Activated T-cell treated with anti-CD3 and anti-CD28 coated beads for 1 hour (primary cell): ENCODE measurements at places on chromosomes 4 and X.

- DNase-seq: no peak
These were observed 638.9 kb upstream of the AGA start for GRCh38 chr4:178081176-178081575.

DNA sequence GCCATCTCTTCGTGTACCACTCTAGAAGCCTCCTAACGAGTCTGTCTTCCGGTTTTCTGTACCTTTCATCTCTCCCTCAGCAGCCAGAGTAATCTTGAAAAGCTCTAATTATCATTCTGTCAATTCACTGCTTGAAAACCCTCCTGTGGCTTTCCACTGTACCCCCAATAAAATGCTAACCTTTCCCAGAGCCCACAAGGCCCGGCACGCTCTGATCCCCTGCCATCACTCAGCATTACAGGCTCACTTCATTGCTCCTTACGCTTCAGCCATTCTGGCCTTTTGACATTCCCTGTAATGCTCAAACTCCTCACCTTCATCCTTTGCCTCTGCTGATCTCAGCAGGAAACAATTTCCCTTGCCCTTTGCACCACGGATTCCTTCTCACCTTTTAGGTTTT lies 112.9 kb downstream of the ARHGAP10 start:
- DNase-seq: no peak

GRCh38 chr4:83947830-83948193 lies 411.9 kb downstream of the GPAT3 start:
- DNase-seq: no peak

- no peak for DNase-seq
These were observed 24.7 kb downstream of the RBMX2 start for GRCh38 chrX:130426531-130426930.

DNA sequence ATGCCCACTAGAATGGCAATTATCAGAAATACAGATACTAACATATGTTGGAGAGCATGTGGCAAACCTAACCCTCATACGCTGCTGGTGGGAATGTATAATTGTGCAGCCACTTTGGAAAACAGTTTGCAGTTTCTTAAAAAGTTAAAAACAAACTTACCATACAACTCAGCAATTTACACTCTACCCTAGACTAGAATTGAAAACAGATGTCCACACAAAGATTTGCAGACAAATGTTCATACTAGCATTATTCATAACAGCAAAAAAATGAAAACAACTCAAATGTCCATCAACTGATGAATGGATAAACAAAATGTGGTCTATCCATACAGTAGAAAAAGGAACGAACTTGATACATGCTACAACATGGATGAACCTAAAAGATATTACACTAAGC lies 64.4 kb downstream of the SLC9A7 start:
- no peak for DNase-seq

- DNase-seq: no peak
These were observed 57.7 kb downstream of the ARHGAP10 start for GRCh38 chr4:147789596-147789995.

GRCh38 chr4:5361968-5362367 lies 310.7 kb downstream of the STK32B start:
- DNase-seq: no peak

DNA sequence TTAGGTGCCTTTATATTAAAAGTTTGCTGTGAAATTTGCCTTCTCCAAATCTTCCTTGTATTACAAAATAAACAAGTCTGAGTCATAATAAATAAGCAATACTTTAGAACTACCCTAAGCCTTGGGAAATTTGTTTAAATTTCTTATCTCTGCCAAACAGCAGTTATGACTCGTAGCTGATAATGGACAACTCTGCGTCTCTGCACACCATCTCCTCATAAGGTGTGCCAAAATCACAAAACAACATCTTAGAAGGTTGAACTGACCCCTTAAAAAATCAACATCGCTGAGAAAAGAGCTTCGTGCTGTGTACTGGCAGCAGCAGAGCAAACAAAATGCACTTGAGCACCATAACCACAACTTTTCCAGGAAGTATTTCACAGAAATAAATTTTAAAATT lies 22.0 kb downstream of the OR13H1 start:
- no peak for DNase-seq

DNA sequence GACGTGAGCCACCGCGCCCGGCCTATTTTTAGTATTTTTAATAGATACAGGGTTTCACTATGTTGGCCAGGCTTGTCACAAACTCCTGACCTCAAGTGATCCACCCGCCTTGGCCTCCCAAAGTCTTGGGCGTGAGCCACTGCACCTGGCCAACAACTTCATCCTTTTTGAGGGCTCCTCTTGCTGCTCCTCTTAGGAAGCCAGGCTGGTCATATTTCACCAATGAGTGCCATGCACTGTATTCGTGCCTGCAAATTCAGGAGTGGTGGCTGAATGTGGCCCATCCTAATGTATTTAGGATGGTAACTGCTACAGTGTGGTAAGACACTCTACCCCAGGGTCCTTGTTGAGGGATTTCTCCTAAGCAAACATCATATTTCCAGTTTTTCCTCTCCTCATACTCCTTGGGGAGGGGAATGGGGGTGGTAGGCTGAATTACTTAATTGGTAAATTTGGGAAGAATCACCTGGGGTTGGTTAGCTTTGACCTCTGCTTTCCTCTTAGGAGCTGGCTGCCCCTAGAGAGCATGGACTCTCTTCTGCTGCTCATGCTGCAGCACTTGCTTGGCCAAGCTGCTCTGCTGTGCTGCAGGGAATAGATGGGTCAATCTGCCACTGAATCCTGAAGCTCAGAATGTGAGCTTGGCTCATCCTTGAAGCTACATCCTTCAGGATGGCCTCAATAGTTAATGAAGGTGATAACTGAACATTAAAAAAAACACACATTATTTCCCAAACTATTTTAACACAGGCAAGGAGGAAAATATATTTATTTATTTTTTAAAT lies 167.4 kb downstream of the HS3ST1 start:
- no peak for DNase-seq

GRCh38 chr4:138062929-138063328 lies 179.2 kb downstream of the SLC7A11 start:
- no peak for DNase-seq

DNA sequence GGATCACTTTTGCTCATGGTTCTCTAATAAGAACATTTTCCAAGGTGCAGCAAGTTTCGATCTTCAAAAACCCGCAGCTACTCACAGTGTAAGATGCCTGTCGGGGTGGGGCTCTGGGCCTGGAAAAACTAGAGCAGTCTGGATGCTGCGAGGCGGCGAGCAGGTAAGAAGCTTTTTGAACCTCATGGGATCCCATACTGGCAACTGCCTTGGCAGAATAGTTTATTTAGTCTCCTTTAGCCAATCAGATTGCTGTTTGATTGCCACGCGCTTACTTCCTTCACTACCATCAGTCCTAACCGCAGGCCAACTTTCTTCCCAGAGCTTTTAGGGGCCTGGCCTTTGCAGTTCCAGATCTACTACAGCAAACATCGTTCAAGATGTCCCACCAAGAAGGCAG lies 61.3 kb upstream of the MAGEB10 start:
- DNase-seq: no peak

DNA sequence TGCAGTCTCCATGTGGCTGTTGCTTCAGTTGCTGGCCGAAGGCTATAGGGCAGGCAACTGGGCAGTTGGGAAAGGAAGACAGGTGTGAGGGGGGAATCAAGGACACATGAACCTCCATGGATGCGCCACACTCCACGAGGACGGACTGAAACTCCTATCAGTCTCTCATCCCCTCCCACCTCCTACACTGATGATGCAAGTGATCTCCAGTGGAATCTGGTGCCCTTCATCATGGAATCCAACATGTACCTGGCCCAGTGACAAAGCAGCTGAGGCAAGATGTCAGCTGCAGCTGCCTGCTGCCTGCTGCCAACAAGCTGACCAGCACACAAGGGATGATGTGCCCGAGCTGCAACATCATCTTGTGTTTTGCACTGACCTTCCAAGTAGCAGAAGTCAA lies 26.0 kb upstream of the MGST2 start:
- DNase-seq: no peak

- no peak for DNase-seq
These were observed 936.4 kb downstream of the FAT4 start for GRCh38 chr4:126251169-126251568.
